ENCODE measurements at places on chromosomes 3 and 15.

- peak; percentile 56 for DNase-seq
Observed at GRCh38 chr3:38649500-38650247, at the start of gene SCN5A. SCN5A (minus strand) TSS chr3:38649687; CDS start chr3:38633307, 16,380 bp downstream.

DNA sequence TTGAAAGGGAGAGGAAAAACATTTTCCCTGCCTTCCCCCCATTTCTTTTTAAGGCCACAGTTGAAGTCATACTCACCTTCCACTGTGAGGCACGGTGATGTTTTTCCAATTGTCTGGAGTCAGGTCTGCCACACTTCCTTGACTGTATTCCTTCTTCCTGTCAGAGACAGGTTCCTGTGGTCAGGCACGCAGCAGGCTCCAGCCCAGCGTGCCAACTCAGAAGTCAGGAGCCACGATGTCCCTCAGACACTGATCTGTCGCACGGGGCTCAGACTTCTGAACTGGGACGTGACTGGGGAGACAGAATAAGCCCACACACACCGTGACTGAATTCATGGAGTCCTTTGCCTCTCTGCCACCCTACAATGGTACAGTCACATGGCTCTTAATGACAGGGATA, 41.2 kb upstream of the ADAMTS9 start:
- no peak for DNase-seq

GRCh38 chr15:76345880-76346668, 9.5 kb downstream of the ISL2 start:
- no peak for DNase-seq

DNA sequence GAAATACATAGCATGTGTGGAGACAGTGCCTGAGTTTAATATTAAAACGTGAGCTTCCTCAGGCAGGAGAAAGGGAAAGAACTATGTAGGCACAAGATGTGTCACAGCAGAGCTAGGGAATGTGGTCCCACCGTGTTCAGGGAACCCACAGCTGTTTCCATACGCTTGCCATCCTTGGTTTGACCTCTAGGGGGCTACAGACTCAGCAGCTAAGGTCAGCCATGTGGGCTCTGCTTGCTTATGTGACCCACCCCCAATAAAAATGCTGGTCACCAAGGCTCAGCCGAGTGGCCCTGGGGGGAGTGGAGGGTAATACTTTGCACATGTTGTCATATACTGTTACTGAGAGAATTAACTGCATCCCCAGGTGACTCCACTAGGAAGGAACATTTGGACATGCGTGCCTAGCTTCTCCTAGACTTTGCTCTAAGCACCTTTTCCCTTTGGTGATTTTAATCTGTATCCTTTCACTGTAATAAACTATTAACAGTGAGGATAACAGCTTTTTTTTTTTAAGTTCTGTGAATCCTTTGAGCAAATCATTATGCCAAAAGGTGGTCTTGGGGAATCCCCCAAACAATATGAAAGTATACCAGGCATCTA, 3.3 kb downstream of the TUBGCP5 start:
- DNase-seq = peak; percentile 74

DNA sequence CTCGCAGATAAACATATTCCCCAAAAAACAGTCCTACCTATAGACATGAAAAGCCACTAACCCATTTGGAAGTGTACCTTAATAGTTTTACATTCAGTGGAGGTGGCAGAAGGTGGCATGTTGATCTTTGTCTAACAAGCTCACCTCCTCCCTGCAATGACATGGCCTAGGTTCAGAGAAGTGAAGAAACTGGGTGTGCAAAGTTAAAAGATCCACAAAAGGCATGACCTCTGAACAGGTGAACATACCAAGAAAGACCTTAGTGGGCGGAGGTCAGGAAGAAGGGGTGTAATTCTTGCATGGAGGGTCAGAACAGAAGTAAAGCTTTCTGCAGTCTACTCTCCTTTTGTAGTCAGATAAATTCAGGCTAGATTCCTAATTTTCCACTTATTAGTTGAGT, 822 bp downstream of the MRPL3 start:
- peak; percentile 10 for DNase-seq

DNA sequence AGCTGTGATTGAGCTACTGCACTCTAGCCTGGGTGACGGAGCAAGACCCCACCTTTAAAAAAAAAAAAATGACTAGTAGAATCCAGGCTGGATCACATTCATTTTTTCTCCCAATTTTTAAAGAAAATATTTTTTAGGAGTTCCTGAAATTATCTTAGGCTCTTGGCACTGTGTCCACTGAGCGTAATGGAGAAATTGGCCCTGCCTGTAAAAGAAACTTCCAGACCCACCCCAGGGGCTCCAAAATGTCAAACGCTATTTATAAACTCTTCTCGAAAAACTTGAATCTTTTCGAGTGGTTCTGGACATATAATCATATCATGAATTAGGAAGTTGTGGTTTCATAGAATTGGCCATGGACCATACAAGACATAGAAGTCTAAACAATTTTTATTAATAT, 300.2 kb upstream of the RGMA start:
- DNase-seq = no peak

DNA sequence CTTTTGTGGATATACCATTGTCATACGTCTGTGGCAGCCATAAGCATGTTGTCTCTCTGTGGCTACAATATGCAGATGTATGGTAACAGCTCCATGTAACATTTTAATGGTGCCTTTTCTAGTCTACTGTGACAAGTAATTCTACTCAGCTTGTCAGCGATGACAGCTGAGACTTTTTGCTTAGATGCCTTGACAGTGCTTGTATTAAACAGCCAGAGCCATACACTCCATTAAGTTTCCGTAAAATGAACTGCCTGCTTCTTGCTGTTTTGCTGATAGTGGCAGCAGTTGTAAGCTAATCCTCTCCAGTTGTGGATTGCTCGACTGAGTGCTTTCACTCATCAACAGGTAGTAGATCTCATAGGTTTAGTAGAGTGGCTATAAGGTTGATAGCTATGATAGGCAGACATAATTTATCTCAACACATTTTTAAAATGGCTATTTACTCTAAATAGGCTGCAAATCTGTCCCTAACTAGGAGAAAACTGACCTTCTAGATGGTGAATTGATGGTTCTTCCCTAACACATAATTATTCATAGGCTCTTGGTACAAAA, 260.2 kb upstream of the NAALADL2 start:
- no peak for DNase-seq

DNA sequence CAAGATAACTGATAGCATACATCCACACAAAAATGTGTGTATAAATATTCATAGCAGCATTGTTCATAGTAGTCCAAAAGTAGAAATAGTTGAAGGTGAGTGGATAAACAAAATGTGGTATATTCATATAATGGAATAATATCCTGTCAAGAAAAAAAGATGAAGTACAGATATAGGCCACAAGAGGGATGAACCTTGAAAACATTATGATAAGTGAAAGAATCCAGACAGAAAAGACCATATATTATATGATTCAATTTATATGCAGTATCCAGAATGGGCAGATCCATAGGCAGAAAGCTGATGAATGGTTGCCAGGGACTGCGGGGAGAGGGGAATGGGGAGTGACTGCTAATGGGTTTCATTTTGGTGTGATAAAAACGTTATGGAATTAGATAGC, 54.3 kb upstream of the TNIK start:
- no peak for DNase-seq

DNA sequence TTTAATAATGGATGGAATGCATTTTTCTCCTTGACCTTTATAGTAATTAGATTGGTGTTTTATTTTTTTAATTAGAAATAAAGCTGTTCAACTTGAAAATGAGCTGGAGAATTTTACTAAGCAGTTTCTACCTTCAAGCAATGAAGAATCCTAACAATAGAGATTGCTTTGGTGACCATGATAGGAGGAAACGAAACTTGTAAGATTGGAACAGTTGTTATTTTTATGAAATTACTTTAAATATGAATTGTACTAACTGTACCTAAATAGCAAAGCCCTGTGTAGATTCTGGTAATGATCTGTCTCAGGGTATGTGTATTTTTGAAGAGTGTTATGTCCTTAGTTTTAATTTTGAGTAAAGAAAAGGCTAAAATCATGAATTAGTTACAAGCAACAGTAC, 44.4 kb downstream of the MFN1 start:
- no peak for DNase-seq

- no peak for DNase-seq
Observed at GRCh38 chr3:58563386-58564035, 13.7 kb downstream of the FAM107A start.

GRCh38 chr15:80893777-80894176, 95.8 kb downstream of the MESD start:
- no peak for DNase-seq

DNA sequence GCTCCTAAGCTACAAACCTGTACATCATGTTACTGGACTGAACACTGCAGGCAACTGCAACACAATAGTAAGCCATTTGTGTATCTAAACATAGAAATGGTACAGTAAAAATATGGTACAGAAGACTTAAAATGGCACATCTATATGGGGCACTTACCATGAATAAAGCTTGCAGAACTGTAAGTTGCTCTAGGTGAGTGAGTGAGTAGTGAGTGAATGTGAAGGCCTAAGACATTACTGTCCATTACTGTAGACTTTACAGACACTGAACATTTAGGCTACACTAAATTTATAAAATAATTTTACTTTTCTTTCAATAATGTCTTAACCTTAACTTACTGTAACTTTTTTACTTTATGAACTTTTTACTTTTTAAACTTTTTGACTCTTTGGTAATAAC, 76.2 kb downstream of the STAG1 start:
- no peak for DNase-seq

DNA sequence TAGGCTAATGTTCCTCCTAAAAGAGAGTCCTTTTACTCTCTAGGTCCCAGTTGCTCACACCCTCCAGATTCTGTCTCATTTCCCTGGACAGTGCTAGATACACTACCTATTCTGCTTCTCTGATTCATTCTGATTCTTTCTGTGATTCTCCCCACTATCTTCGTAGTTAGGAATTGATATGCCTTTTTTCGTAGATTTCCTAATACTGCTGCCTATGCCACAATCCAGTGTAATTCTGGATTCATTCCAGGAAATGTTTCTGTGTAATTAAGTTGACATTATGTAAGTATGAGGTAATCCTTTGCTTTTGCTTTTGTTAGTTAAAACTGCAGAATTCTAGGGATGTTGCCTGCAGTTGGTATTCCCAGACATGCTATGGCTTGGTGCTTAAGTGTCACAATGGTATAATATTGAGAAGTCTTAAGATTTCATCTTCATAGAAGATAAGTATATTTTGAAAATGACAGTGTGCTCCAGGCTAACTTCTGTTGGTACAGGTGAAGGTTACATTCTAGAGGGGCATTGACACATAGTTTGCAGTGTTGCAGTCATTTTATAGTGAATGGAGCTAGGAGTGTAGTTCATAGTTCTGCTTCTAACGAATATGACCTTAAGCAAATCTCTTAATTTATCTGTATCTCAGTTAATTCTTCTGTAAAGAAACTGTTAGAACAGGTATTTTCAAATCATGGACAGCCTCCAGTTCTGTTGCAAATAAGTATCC, 54.3 kb downstream of the RIOX2 start:
- no peak for DNase-seq

DNA sequence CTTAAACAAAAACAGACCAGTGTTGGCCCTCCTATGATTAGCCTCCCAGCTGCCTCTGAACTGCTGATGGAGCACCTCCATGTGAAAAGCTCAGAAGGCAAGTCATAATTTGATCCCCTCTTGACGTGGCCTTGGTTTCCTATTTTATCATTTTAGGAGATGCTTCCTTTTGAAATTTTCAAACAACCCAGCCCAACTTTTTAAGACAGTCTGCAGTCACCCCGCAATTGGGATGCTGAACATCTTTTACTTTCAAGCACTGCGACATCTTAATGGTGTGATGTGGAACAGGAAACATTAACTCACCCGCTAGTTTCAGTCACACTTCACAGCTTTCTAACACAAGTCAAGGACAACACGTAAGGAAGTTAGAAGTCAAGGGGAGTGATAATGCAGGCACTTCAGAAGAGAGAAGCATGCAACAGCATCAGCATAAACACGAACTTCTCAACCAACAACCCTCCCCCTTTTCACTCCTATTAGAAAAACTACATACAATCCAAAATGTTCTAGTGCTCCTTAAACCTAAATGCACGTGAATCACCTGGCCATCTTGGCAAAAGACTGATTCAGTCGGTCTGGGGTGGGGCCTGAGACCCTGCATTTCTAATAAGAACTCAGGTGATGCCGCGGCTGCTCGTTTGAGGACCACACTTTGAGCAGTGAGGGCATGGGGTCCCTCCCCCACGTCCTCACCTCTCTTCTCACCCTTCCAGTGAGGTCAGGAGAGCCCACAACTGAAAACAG, 161.5 kb downstream of the FOXP1 start:
- peak; percentile 89 for DNase-seq

DNA sequence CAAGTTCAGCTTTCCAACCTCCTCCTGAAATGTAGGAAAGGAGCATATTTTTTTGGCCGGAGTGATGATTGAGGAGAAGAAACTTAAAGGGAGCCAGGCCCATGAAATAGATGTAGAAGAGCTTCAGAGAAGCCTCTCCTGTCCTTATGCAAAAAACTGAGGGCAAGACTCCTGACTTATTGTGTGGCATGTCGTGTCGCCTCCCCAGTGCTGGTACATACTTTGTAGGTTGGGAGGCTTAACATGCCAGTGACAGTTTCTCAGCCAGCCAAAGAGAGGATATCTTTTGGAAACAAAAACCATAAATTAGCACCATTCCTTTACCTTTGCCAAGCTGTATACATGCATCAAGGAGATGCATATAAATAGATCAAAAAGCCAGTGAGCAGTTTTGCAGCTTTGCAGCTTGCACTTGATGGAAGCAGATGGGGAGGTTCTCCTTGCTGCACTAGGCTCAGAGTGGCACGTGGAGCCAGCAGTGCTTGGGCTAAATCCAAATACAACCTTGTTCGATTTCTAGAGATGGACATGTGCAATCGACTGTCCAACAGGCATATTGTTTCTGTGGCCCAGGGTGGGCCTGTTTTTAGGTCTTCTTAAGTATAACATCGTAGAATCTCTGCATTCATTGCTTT, 10.2 kb downstream of the SLCO3A1 start:
- no peak for DNase-seq

DNA sequence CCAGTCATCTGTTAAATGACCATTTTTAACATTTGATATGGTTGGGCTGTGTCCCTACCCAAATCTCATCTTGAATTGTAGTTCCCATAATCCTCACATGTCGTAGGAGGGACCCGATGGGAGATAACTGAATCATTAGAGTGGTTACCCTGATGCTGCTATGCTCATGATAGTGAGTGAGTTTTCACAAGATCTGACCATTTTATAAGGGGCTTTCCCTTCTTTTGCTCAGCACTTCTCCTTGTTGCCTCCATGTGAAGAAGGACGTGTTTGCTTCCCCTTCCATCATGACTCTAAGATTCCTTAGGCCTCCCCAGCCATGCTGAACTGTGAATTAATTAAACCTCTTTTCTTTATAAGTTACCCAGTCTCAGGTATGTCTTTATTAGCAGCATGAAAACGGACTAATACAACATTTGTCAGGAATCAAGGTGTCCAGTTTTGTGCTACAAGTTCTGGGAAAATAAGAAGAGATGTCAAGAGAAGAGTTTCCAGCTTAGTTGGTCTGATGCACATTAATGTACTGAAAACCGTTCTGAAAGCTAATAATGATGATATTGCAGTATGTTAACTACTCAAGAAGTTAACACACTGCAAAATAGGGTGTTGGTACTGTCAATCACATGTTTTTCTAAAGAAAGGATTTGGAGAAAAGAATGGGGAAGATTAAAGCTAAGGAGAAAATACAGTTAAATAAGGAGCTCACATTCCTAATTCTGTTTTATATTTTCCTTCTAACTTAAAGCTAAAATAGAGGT, 67.9 kb downstream of the ATP8B4 start:
- no peak for DNase-seq

- DNase-seq = no peak
Observed at GRCh38 chr3:11452885-11453847, 181.0 kb downstream of the ATG7 start.
